ENCODE measurements at places on chromosomes 6 and 20.

- DNase-seq: no peak
These were observed 69.2 kb downstream of the SLC23A2 start for GRCh38 chr20:4932061-4932460.

DNA sequence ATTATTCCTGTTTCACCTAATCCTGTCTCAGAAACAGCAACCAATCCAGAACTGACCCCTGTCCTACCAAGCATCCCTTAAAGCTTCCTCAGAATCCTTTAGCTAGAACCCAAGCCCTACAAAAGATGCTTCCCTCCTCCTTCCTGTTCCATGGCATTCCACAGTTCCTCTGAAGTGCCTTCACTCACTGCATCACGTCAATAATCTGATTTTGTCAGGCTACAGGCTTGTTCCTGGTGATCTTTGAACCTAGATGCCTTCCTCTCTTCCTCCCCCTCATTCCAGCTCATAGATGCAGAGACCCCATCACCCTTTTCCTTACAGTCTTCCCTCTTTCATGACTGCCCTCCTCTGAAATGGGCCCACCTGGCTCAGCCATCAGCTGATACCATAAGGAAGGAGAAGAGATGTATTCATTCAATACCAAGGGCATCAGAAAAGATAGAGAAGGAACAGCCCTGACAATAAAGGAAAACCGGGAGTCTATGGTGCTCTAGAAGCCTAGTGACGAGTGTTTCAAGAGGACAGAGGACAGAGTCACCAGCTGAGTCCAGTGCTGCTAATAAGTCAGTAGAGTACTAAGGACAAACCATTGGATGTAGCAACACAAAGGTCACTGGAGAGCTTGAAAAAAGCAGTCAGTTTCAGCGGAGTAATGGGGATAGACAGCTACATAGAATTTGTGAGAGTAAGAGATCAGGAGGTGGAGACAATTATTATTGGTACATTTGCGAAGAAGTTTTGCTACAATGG, 62.5 kb upstream of the SPDEF start:
- no peak for DNase-seq

DNA sequence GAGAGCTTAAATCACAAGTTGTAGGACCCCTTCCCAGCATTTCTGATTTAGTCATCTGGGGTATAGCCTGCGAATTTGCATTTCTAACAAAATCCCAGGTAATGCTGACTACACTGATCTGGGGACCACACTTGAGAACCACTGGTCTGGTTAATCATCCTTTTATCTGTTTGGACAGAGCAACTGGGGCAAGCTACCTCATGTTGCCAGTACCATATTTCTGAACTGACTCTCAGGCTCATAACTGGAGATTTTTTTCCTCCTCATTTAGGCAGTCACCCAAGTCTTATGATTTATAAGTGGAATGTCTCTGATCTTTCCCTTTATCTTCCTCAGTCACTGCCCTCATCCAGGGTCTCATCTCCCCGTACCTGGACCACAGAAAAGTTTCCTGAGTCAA, 12.0 kb upstream of the GTF3C6 start:
- DNase-seq: no peak

- no peak for DNase-seq
These were observed 85.5 kb upstream of the ZNF217 start for GRCh38 chr20:53678990-53679596.

- DNase-seq: no peak
These were observed 296.7 kb downstream of the CDH26 start for GRCh38 chr20:60254901-60255411.

- no peak for DNase-seq
These were observed 13.9 kb downstream of the TOMM6 start for GRCh38 chr6:41801380-41801779.

GRCh38 chr6:47852727-47853126, 70.9 kb downstream of the OPN5 start:
- no peak for DNase-seq

DNA sequence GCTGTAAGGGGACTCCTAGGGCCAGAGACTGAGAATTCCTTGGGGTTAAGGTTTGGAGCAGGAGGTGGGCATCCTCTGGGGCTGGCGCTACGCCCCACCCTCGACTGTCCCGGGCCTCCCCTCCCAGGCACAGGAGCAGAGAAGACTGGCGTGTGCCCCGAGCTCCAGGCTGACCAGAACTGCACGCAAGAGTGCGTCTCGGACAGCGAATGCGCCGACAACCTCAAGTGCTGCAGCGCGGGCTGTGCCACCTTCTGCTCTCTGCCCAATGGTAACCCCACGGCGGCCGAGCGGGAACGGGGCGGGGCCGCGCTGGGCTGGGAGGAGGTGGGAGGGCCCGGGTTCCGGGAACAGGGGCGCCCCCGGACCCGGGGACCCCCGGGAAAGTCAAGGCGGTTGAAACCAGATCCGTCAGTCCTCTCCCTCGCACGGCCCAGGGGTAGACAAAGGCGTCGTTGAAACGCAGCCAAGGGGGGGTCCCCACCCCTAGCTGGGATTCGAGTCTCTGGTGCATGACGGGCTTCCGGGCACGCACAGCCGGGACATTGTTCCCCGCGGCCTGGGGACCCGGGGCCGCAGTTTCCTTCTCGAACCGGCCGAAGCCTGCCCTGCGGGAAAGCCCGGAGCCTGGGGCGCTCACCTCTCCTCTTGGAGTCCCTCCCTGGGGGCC, 844 bp downstream of the WFDC2 start:
- peak; percentile 54 for DNase-seq

GRCh38 chr6:112014483-112014882, 39.4 kb upstream of the CCN6 start:
- DNase-seq: no peak

DNA sequence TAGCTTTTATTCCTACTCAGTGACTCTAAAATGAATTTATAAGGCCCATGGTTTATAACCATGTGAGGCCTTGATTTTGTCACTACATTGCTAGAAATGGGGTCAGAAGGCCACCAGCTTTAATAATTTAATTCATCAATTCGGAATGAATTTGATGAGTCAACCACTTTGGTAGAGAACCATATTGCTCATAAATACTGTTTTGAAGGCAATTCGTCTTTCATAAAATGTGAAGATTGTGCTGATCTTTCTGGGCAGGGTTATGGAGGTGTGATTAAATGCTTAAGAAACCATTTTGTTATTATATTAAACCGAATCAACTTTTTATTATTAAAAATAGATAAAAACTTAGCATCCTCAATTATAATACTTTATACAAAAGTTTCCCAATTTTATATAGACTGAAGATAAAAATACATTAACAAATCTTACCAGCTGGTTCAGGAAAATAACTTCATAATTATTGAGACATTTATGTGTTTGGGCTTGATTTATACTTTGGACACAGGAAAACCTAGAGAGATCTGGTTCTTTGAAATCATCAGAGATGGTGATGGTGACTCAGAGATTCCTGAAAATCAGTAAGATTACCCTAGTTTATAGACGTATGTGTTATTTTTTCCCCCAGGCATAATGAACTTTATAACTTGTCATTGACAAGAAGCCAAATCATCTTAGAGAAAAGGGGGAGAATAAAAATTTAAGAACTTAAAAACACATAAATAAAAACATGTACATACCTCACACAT, 10.6 kb downstream of the HCRTR2 start:
- no peak for DNase-seq

DNA sequence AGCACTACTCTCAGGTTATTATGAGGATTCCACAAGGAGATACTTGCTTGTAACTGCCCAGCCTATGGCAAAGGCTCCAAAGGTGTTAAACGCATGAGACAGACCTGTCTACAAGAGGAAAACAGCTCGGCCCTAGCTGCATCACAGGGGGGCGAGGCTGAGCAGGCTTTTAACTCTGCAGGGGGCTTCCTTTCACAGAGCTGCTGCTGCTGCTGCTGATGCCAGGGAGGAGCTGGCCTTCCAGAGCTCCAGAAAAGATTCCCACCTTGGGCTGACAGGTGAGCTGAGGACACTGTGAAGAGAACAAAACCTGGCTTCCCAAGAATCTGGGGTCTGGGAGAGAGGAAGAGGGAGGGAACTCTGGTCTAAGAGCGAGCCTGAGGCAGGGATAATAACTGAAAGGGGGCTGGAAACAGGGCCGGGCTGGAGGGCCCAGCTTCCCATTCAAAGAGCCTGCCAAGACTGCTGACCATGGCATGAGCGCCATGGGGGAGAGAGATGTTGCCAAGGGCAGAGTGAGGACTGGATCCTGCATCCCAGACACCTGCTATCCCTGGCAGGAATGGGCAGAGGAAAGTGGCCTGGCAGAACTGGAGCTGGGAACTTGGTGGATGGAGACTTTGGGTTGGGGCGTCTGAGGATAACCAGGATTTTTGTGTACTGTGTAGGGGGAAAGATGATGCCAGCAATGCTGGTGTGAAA, 211.1 kb upstream of the LRFN2 start:
- no peak for DNase-seq

- no peak for DNase-seq
These were observed 502.1 kb upstream of the CDH4 start for GRCh38 chr20:60749804-60750602.

DNA sequence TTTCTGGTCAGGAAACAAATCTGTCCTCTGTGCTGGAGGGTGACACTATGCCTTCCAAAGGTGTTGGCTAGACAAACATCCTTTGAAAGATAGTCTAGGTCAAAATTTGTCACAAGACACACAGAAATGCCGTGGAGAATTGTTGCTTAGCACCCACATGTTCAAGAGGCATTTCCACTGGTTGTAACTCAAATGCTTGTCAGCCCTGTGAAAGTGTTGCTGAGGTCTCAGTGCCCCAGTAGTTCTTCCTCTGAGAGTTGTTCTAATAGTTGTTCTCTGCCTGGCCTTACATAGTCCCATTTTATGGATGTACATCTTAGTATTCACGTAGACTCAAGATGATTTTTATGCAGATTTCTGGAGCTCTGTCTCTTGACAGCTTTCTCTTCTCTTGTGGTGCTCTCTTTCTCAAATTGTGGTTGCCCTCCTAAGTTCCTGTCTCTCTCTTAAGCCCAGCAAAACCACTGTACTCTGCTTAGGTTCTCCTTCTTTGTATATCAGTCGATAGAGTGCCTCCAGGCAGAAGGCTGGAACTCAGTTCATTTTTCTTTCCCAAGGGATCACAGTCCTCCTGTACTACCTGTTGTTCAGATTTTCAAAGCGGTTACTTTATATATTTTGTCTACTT, 39.5 kb upstream of the REV3L start:
- no peak for DNase-seq

- DNase-seq: no peak
These were observed 14.0 kb upstream of the KCNK15 start for GRCh38 chr20:44731657-44732056.

GRCh38 chr6:45822873-45823272, 192.8 kb downstream of the CLIC5 start:
- no peak for DNase-seq

GRCh38 chr6:20463396-20463795, 61.7 kb downstream of the E2F3 start:
- peak; percentile 37 for DNase-seq

GRCh38 chr6:150352321-150353296, 16.2 kb upstream of the IYD start:
- DNase-seq: no peak

DNA sequence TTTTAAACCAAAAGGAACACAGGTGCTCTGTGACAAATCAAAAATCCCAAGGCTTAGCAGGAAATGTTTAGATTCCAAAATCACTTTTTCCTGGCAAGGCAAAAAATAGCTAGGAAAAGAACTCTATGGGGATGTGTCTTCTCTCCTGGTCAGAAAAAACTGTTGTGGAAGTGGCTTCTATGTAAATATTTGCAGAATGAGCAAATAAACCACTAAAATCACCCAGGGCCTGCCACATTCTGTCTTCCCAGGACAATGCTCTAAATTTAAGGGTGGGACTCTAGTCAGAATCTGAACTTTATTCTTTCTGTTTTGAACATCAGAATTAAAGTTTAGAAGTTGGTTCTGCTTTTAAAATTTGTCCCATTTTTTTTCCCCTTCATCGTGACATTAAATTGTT, 29.3 kb downstream of the GCM1 start:
- DNase-seq: no peak

DNA sequence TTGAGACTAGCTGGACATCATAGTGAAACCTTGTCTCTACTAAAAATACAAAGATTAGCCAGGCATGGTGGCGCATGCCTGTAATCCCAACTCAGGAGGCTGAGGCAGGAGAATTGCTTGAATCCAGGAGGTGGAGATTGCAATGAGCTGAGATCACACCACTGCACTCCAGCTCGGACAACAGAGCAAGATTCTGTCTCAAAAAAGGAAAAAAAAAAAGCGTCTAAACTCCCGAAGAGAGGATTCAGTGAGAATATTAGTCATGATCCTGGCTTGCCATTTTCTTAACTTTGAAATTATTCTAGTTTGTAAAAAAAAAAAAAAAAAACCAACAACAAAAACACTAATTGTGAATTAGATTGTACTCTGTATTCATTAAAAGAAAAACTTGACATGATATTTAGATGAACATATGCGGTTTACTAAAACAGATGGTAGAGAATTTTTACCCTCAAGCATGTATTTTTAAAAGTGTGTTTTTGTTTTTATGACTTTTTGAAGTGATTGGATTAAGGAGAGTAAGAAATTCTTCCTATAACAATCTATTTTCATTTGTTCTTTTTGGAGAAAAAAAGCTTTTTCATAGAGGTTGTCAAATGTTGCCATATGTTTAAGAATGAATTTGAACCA, 80.7 kb downstream of the UST start:
- no peak for DNase-seq

GRCh38 chr6:50992704-50993625, 174.3 kb downstream of the TFAP2B start:
- no peak for DNase-seq

- no peak for DNase-seq
These were observed at the start of gene TBX18 for GRCh38 chr6:84764332-84765049. Gene TBX18, minus strand, starts transcription at chr6:84764598. Its CDS starts 417 bp downstream, at chr6:84764181.

DNA sequence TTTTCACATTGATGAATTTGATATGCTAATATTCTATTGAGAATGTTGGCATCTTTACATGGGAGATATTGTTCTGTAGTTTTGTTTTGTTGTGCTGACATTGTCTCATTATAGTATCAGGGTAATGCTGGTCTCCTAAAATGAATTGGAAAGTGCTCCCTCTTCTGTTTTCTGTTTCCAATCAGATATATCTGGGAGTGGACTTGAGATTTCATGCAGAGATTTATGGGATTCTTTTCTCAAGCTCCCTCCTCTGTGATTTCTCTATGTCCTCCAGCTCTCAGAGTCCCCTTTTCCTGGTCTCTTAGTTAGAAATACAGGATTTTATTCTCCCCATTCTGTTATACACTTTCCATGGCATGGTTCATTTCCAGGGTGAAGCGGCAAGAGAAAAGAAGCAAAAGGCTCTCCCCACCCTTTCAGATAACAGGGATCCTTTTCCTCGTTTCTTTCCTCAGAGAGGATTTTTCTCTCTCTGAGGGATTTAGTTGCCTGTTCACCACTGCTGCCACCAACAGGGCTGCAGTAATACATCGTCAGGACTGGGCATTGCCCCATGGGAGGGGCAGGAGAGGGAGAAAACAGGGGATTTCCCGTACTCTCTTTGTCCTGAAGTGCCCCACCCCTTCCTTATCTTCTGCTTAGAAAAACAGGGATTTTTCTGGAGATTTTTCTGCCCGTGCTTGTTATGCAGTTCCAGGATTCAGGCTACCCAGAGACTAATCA, 59.3 kb upstream of the STMND1 start:
- no peak for DNase-seq

- DNase-seq: no peak
These were observed 84.4 kb downstream of the EYA2 start for GRCh38 chr20:46978951-46979491.

GRCh38 chr20:19071902-19072498, 140.4 kb upstream of the SLC24A3 start:
- DNase-seq: no peak
